Activated CD4-positive, alpha-beta T cell treated with anti-CD3 and anti-CD28 coated beads, Interleukin-10, Interleukin-2, amounts not matched to agents 100 ng/mL and 50 ng/mL, durations not matched to agents 16 hours and 8 hours (primary cell): ENCODE measurements at places on chromosomes 16 and 17.
A peak's percentile ranks its signal among the peaks of the same experiment; 100 is the strongest.

DNA sequence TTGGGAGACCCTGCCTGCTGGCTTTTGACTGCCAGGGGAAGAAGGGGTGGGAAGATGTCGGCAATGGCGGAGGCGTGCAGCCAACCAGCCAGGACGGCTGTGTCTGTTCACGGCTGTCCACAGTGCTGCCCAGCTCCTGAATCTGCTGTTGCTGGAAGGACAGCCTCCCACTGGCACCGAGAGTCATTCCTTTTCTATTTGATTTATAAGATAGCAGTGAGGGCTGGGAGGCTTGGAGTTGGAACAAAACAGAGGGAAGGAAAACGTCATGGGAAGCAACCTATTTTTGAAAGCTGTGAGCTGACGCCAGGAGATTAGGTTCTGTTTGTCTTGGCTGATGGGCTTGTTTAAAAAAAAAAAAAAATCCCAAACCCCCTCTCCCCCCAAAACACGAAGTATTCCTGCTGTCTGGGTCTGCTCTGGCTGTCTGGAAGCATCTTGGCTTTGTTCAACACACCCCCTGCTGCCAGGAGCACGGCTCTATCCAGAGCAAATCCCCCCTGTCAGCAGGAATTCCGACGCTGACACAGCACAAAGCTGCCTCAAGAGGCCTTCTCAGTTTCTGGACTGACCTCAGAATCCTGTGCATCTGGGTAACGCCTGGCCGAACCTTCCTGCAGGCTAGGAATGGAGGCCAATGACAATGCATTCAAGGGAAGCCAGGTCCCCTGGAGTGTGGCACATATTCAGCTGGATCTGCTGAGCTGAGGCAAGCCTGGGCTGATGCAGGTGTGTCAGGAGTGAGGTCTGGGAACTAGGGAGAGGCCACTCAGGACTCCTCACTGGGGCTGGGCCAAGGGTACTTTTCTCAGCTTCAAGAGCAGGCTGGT, 41.0 kb upstream of the SREBF1 start:
- DNase-seq = no peak

DNA sequence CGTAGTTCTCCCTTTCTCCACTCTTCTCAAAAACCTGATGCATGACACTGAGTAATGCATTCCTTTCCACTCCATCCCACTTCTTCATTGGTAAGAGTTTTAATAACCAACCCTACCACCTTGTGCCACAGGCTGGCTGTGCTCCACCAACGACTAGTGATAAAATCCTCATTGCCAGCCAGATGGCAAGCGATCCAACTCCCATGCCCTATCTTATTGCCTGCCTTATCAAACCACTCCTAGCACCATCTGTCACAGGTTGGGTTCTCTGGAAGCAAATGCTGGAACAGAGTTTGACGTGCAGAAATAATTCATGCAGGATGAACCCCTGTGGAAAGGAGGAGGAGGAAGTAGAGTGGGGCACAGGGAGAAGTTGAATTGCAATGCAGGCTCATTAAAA, 99.5 kb downstream of the CHD9NB start:
- no peak for DNase-seq

- peak; percentile 71 for DNase-seq
These were observed 178.7 kb downstream of the SEC14L1 start for GRCh38 chr17:77319211-77320043.

GRCh38 chr16:66859397-66860068, 15.3 kb downstream of the CA7 start:
- no peak for DNase-seq

DNA sequence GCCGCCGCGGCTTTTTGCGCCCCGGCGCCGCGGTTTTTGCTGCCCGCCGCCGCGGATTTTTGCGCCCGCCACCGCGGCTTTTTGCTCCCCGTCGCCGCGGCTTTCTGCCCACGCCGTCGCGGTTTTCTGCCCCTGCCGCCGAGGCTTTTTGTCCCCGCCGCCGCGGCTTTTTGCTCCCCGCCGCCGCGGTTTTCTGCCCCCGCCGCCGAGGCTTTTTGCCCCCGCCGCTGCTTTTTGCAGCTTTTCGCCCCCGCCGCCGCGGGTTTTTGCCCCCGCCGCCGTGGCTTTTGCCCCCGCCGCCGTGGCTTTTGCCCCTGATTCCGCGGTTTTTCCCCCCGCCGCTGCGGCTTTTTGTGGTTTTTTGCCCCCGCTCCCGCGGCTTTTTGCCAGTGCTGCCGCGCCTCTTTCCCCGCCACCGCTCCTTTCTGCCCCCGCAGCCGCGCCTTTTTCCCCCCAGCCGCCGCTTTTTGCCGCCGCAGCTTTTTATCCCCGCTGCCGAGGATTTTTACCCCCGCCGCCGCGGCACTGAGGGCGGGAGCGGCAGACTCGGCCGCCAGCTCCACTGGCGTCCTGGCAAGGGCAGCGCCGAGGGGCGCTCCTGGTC, 518.6 kb upstream of the WSB1 start:
- DNase-seq = no peak

DNA sequence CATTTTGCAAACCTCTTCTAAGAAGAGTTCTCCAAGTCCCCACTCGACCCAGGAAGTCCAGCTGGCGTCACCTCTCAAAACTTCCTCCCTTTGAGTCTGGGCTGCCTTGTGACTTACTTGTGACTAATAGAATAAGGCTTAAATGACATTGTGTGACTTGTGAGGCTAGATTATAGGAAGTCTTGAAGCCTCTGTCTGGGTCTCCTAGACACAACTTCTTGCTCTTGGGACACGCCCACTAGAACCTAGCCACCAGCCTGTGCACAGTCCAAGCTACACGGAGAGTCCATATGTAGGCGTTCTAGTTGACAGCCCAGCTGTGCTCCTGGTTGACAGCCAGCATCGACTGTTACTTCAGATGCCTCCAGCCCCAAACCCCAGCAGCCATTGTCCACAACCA, 66.7 kb upstream of the TANC2 start:
- no peak for DNase-seq

GRCh38 chr16:19382084-19382801, 35.4 kb upstream of the TMC5 start:
- no peak for DNase-seq

DNA sequence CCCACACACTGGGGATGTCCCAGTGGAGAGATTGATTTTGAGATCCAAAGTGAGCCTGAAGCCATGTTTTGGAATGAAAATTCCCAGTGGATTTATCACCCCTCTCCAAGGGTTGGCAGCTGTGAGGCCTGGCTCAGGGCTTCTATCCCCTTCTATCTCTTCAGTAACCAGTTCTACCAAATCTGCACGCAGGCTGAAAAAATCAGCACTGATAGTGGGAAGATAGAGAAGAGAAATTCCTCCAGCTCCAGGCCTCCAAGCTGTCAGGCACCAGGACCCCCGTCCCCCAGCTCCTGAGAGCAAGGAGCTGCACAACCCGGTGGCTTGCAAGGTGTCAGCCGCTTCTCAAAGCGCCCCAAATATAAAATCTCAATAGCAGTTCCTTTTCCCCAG, 1.0 kb downstream of the FLOT2 start:
- no peak for DNase-seq

DNA sequence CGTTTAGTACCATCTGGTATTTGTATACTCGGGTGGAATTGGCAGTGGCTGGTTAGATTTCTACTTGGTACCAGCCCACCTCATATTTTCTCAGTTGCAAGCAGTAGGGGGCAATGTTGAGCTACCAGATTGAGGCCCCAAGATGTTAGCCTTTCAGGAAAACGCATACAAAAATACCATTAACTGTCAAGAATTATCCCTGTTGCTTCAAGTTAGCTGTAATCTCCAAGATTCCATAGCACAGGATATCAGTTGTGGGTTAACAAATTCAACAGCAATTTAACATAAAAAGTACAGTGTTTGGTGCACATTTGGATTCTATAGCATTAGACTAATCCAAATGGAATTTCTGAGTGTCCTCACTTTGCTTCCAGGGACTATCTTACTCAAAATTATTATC, 188.2 kb downstream of the FTO start:
- DNase-seq = peak; percentile 67

DNA sequence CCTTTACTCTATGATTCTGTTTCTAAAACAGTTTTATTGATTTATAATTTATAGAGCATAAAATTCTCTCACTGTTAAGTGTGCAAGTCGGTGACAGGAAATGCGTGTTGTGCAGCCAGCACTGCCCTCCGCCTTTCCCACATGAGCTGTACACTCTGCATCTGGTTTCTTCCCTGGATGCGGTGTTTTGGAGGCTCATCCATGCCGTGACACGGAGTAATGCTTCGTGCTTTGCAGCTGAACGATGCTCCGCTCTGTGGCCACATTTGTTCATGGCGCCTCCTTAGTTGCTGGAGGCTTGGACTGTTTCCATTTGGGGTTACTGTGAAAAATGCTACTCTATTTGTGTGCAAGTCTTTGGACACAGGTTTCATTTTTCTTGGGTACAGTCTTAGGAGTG, 7.2 kb upstream of the IGFALS start:
- no peak for DNase-seq

GRCh38 chr16:17270111-17270510, 200.6 kb downstream of the XYLT1 start:
- no peak for DNase-seq

- DNase-seq = no peak
These were observed 421.2 kb downstream of the CDH11 start for GRCh38 chr16:64700628-64701027.

DNA sequence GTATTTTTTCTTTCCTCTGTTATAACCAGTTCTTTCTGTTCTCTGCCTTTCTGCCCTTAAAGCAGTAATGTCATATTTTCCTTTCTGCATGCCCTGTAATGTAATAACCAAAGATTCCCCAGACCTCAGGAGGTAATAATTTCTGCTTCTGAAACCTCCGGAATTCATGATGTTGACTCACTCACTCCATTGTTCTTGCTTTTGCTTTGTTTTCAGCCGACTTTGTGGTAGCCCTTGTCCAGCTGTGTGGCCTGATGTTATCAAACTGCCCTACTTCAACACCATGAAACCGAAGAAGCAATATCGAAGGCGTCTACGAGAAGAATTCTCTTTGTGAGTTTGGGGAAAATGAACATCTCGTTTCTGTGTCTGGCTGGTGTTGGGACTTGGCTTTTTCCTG, 55.9 kb downstream of the CDK12 start:
- DNase-seq = no peak

GRCh38 chr16:79463841-79464240, 136.7 kb downstream of the MAF start:
- no peak for DNase-seq

- no peak for DNase-seq
These were observed 38.5 kb downstream of the CLEC3A start for GRCh38 chr16:78060809-78061208.

- no peak for DNase-seq
These were observed 61.8 kb upstream of the MED9 start for GRCh38 chr17:17415006-17415405.

DNA sequence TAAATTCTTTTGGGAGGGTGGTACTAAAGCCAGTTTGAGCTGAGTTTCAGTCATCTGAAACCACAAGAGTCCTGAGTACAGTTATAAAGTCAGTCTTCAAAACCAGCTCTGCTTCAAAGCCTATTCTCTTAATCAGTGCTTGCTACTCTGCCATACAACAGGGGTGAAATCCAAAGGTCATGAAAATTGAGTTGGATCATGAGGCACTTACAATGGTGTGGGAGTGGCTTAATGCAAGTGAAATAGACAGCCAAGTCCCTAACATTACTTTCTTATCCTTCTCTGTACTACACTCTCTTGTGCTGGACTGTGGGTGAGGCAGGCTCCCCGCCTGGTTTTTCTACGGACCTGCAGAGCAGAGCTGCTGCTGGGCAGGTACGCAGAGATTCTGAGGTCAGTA, 12.4 kb downstream of the CBLN1 start:
- DNase-seq = no peak

GRCh38 chr17:63961355-63962212, 11.1 kb downstream of the SCN4A start:
- DNase-seq = peak; percentile 56

GRCh38 chr16:31440516-31441184, 1.9 kb downstream of the ZNF843 start:
- DNase-seq = peak; percentile 16

GRCh38 chr17:11823862-11824261, 173.4 kb downstream of the ZNF18 start:
- DNase-seq = no peak

DNA sequence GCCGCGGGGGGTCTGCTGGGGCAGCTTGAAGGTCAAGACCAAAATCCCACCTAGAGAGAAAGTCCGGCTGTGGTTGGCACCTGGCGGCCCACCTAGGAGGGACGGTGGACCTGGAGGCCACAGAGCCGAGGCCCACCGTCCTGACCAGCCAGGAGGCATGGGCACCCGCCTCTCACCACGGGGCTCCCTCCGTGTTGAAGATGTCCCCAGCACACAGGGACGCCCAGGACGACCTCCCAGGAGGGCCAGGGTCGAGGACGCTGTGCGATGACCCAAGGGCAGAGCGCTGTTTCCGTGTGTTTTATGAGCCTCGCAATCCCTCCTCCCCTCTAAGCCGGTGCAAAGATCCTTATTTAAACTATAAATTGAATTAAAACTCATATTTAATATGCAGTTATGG, 131.2 kb downstream of the C16orf95 start:
- DNase-seq = no peak

DNA sequence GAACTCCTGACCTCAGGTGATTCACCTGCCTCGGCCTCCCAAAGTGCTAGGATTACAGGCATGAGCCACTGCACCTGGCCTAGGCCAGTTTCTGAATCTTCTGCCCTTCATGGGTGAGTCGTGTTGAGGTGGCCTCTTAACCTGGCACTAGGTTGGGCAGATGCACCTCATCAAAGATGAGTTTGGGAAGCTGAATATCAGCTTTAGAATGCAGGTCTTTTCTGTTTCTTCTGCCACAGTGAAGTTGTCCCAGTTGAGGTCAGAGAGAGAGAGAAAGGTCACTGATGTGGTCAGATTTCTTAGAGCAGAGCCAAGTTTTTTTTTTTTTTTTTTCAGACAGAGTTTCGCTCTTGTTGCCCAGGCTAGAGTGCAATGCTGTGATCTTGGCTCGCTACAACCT, 111.3 kb upstream of the WSCD1 start:
- DNase-seq = no peak

DNA sequence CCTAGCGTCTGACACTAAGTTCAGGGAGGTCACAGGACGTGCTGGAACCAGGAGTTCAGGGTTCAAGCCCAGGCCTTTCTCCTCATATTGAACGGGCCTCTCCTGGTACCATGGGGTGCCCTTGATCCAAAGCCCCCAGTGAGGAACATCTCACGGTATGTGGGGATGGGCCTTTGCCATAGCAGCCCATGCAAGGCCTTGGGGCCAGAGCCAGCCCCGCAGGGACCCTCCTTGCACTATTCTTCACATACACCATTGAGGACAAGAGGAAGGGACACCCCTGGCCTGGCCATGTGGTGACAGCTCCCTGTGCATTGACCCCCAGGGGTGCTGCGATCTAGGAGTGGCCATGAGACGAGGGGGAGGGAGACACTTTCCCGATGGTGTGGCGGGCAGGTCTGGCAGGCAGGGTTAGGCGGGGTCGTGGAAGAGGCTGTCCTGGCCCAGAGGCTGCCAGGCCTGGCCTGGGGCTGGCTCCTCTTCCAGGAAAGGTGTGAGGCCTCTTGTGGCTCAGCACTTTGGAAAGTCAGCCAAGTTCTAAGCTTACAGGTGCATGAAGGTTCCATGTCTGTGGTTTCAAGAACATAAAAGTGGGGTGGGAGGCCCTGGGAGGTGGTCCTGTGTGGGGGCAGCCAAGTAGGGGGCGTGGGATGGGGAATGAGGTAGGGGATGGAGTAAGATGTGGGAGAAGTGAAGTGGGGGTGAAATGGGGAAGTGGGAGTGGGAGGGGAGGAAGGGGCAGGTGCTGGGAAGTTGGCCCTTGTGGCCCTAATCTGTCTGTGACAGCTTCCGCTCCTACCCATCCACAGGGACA, 88.7 kb upstream of the CBX4 start:
- DNase-seq = no peak
